ENCODE measurements at places on chromosomes 7 and 10.

- no peak for DNase-seq
Observed at GRCh38 chr7:5838761-5839500, 41.7 kb upstream of the OCM start.

- DNase-seq, result no peak
Observed at GRCh38 chr7:5564894-5565293, 141.3 kb upstream of the TNRC18 start.

GRCh38 chr7:158343936-158344455 is 243.6 kb downstream of the PTPRN2 start:
- DNase-seq, result no peak

DNA sequence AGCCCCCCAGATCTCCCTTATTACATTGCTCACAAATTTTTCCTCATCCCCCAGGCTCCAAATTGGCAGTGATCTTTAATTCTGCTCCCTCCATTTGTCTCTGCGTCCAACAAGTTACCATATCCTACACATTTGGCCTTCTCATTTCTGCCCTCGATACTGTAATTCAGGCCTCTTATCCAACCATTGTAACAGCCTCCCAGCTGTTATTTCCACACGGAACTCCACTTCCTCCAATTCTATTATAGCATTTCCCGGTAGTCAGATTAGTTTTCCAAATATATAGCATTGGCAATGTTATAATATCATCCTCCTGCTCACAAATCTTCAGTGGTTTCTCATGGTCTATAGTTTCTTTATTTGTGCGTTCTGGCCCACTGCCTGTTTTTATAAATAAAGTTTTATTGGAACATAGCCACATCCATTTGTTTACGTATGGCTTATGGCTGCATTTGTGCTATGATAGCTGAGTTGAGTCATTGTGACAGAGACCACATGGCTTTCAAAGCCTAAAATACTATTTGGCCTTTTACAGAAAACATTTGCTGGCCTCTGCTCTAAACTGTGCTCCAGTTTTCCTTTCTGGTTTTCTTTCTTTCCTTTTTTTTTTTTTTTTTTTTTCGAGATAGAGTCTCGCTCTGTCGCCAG is 126.5 kb upstream of the ZNF438 start:
- DNase-seq, result no peak

DNA sequence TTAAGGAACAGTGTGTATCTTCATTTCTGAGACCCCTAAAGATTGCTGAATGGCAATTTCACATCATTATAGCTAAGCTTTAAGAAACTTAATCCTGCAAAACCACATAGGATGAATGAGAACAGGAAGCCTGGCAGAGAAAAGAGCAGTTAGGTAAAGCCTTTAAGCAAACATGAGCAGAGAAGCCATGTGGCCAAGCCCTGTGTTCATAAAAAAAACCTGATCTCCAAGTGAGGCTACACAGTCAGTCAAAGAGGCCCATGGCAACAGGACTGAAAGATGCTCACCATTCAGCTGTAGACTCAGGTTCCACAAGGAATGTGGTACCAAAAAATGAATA is 9.3 kb downstream of the LIPA start:
- no peak for DNase-seq

GRCh38 chr7:155506854-155507337 is 39.5 kb downstream of the CNPY1 start:
- no peak for DNase-seq

- no peak for DNase-seq
Observed at GRCh38 chr7:32415936-32416335, 74.2 kb downstream of the LSM5 start.

GRCh38 chr7:5143935-5144903 is 45.8 kb upstream of the WIPI2 start:
- peak; percentile 65 for DNase-seq

GRCh38 chr7:30986738-30987137 is 23.0 kb downstream of the GHRHR start:
- no peak for DNase-seq

DNA sequence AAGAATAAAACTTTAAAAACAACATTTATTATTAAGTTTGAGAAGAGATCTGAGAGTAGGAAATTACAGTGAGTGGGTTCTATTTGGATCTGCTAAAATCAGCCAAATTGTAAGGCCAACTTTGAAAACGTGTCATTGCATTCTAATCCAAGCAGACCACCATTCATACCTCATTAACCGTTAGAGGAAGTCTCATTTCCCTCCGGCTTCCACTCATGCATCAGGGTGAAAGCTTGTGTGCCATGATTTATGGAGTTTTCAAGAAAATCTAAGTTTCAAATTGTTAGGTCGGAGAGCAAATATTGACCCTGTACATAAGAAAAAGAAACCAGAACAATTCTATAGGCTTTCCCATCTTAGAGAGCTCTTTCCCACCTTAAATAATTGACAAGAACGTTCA is 166.6 kb upstream of the NRG3 start:
- no peak for DNase-seq

DNA sequence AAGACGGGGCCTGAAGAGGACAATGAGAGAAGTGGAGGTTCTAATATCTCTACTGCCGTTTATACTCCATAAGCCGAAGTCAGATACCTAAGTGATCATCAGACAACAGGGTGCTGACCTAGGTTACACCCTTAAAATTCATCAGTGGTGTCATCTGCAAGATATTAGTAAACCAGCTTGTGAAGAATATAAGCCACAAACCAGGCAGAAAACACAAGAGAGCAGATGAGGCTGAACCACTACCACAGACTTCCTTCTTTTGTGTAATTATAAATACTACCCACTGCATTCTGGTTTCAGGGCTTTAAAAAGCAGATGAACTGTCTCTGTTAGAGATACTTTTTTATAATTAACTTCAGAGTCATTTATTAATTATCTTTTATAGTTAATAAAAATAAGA is 69.0 kb upstream of the LRRC17 start:
- no peak for DNase-seq

DNA sequence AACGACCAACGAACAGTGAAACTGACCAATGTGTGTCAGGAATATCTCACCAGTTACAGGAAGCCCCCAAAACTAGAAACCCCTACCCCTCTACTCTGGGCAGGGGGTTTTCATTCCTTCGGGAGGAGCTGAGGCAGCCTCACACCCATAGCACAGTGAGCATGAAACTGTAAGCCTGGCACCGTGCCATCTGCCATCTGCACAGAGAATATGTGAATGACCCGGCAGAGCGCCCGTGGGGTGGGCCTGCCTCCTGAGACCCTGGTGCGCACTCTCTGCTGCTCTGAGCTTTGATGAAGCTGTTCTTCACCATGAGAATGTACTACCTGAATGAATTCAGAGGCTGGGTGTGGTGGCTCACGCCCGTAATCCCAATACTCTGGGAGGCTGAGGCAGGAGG is 27.1 kb downstream of the DAGLB start:
- DNase-seq, result no peak

DNA sequence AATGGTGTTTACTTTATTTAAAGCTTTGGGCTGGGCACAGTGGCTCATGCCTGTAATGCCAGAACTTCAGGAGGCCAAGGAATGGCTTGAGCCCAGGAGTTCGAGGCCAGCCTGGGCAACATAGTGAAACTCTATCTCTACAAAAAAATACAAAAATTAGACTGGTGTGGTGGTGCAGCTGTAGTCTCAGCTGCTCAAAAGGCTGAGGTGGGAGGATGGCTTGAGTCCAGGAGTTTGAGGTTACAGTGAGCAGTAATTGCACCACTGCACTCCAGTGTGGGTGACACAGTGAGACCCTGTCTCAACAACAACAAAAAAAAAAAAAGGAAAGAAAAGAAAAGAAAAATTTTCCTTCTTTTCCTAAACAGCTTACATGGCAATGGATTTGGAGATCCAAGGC is 22.0 kb downstream of the SLC16A9 start:
- no peak for DNase-seq

- DNase-seq, result no peak
Observed at GRCh38 chr7:103996017-103996551, 6.6 kb upstream of the RELN start.

- DNase-seq, result no peak
Observed at GRCh38 chr10:67608001-67608400, 88.0 kb downstream of the CTNNA3 start.

DNA sequence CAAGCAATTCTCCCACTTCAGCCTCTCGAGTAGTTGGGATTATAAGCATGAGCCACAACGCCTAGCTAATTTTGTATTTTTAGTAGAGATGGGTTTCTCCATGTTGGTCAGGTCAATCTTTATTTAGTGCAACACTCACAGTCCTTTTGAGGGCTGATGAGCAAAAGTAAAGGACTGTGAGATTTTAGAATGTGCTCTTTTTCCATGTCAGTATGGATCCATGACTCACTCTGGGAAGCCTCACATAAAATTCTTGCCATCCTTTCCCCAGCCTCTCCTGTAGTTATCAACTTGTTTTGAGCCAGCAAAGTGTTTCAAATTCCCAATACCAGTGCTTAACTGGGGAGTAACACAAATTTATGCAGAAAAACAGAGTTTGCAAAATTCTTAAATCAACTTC is 135.8 kb upstream of the CXCL12 start:
- no peak for DNase-seq

- DNase-seq, result no peak
Observed at GRCh38 chr7:132941905-132942304, 140.0 kb downstream of the CHCHD3 start.

- DNase-seq, result no peak
Observed at GRCh38 chr7:112452102-112452888, 2.0 kb downstream of the IFRD1 start.

- DNase-seq, result no peak
Observed at GRCh38 chr10:77553966-77554365, 83.6 kb downstream of the KCNMA1 start.

GRCh38 chr7:30458311-30458710 is 20.3 kb downstream of the NOD1 start:
- DNase-seq, result no peak

DNA sequence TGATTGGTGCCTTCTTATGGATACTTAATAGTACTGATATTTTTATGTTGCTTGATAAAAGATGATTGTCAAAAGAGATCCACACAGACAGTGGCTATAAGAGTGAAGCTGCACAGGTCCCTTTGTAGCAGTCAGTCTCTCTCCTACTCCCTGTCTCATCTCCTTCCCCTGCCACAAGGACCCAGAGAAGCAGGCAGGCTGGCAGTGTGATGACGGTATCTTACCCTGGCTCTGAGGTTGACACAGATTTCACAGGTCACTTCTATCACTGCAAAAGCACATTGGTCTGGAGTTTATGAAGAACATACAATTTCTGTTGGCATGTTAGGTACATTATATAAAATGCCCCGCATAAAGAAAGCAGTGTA is 64.4 kb upstream of the AHR start:
- DNase-seq, result peak; percentile 58

GRCh38 chr10:1086787-1087186 is 30.6 kb downstream of the WDR37 start:
- no peak for DNase-seq

DNA sequence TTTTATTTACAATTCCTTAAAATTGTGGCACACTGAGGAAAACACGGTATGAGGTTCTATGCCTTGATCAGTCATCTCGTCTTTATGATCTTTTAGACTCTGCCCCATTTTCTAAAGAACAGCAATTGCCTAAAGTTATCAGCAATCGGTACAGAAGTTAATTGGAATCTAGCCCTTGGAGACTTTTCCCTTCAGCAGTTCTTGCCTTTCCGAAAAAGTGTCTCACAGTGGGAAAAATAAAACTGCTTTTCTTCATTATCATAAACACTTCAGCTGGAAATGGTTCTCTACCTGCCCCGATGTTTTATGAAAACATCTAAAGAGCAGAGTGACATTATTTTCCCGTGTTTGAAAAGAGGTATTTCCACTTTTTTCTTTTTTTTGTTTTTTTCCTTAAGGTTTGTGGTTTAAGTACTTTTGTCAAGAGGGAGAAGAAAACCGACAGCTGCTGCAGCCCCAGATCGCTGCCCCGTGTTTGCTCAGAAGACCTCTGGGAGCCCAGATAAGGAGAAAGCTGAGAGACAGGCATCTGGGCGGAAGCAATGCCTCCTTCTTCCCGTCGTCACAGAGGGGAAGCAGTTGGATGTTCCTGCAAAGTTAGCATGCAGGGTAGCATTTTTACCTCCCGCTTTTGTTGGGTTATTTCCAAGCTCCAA is 149.7 kb downstream of the FRMD4A start:
- DNase-seq, result no peak

GRCh38 chr10:71708897-71709882 is 10.4 kb downstream of the C10orf105 start:
- DNase-seq, result no peak

- no peak for DNase-seq
Observed at GRCh38 chr10:86642021-86642420, 12.3 kb upstream of the OPN4 start.

- DNase-seq, result no peak
Observed at GRCh38 chr7:90409667-90410066, 6.4 kb downstream of the CLDN12 start.

DNA sequence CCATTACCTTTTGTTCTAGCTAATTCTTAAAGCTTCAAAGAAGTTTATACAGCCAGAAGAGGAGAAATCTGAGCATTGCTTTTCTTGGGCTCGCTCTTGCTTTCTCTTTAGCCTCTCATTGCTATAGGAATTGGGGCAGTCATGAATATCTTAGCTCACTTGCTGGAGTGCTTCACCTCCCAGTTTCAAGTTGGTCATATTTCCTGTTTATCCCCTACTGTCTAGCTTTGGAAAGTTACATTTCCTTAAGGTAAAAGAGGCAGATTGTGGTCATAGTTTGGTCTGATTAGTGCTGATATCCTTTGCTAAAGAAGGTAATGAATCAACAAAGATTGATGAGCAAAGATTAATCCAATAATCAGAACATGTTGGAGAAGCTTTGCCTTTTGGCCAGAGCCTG is 77.7 kb upstream of the GLI3 start:
- no peak for DNase-seq

GRCh38 chr7:20744954-20745446 is 41.7 kb downstream of the SP8 start:
- no peak for DNase-seq

DNA sequence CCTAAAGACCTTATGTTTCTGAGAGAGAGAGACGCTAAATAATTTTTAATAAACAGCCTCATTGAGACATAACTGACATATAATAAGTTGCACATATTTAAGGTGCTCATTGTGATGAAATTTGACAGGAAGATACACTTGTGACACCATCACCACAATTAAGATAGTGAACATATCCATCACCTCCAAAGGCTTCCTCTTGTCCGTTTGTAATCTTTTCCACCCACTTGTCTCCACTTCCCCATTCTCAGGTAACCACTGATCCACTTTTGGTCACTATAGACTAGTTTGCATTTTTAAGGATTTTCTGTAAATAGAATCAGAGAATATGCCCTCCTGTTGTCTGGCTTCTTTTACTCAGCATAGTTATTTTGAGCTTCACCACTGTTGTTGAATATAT is 195.1 kb upstream of the WDR11 start:
- no peak for DNase-seq

GRCh38 chr10:4635388-4635787 is 190.6 kb upstream of the AKR1E2 start:
- no peak for DNase-seq

- peak; percentile 44 for DNase-seq
Observed at GRCh38 chr7:115229401-115230105, 307.7 kb downstream of the MDFIC start.

Measured in T-helper 22 cell (primary cell).